Subcutaneous adipose tissue (tissue), 4 donors: ENCODE measurements at places on chromosomes 5 and 9. TPM values are rescaled to one million over a fixed set of nuclear protein-coding genes. Genes with fewer than 3 reads are reported as not detected.

The DEPDC1B gene
- total RNA-seq, result 0.98 TPM

The GRIN1 gene
- not detected for total RNA-seq

The TRPM6 gene
- 0.17 TPM for total RNA-seq

The GABRA1 gene
- not detected for total RNA-seq

The AFF4 gene
- 84.1 TPM for total RNA-seq

The HSPA9 gene
- total RNA-seq, result 197 TPM

The HRCT1 gene
- total RNA-seq, result 15.3 TPM

The TUSC1 gene
- 12.1 TPM for total RNA-seq
